ENCODE measurements at places on chromosomes 11 and 22. TPM values are rescaled to one million over a fixed set of nuclear protein-coding genes. Genes with fewer than 3 reads are reported as not detected.

Gene NXPE1
- not detected for total RNA-seq

Gene FAM111B
- total RNA-seq = 6.3 TPM

Gene OR52I1
- total RNA-seq = not detected

Gene TENM4
- under 0.01 TPM for total RNA-seq

Gene SHANK2
- total RNA-seq = not detected

Gene ALDH3B2
- not detected for total RNA-seq
